ENCODE measurements at places on chromosomes 13 and 19.

DNA sequence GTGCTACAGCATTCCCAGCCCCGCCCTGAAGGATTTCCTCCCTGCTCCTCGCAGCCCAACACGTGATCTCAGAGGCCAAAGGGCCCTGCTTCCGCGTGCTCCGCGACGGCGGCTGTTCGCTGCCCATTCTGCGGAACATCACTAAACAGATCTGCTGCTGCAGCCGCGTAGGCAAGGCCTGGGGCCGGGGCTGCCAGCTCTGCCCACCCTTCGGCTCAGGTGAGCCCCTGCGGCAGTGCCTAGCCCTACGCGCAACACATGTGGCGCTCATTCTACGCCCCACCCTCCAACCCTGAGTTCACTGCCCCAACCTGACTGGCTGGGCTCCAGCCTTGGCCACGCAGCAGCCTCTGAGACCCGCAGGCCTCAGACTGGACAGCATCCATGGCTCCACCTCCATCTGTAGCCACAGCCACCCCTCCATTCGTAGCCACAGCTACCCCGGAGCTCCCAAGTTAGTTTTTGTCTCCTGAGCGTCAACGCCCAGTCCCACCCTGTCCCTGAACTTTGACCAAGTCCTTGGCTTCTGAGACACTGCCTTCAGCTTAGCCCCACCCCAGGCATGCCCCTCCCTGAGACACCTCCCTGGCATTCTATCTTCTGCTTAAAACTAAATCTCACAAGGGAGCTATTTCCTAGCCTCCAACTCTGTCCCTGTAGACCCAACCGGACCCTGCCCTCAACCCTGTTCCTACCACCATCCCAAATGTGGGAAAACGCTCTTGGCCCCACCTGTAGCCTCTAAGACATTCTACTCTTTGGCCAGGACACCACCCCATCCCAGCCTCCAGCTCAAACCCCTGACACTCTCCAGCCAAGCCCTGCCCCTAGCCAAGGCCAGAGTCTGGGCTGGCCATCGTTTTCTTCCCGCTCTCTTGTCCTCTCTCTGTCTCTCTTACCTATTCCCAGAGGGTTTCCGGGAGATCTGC, 6.4 kb downstream of the LTBP4 start:
- DNase-seq, result no peak

- DNase-seq, result no peak
Measured at GRCh38 chr19:10224337-10224736, 6.8 kb downstream of the S1PR2 start.

GRCh38 chr19:43624933-43625332, 5.5 kb upstream of the ZNF428 start:
- DNase-seq, result no peak

- no peak for DNase-seq
Measured at GRCh38 chr13:21670006-21670882, 629 bp upstream of the FGF9 start.

GRCh38 chr13:74174810-74175209, 40.6 kb upstream of the KLF12 start:
- no peak for DNase-seq

- no peak for DNase-seq
Measured at GRCh38 chr19:28943651-28944050, 269.3 kb downstream of the UQCRFS1 start.

- DNase-seq, result no peak
Measured at GRCh38 chr13:105956921-105957320, 578.5 kb downstream of the EFNB2 start.

GRCh38 chr19:15298847-15299567, 33.3 kb downstream of the BRD4 start:
- no peak for DNase-seq

- DNase-seq, result no peak
Measured at GRCh38 chr19:41297628-41298347, 12.2 kb upstream of the CCDC97 start.

- no peak for DNase-seq
Measured at GRCh38 chr13:21402586-21403307, 56.4 kb downstream of the ZDHHC20 start.

DNA sequence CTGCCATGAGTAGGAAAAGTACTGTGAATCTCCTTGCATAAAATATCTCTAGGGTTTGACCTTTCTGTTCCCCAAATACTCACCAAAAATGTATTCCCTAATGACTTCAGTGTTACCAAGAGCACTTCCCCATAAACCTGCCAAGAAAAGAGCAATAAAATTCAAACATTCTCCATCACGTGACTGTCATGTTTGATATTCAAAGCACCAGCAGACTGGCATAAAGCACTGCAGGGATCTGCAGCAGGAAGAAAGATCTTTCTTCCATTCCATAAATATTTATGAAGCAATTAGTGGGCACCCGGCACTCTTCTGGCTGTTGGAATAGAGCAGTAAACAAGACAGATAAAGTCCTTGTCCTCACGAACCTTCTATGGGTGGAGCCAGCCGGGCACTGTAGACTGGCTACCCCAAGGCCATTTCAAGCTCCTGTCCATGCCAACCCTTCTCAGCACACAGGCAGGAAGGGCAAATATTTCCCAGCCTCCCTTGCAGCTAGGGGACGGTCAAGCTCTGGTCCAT, 20.3 kb downstream of the PLA2G4C start:
- DNase-seq, result no peak

GRCh38 chr19:1222394-1222793, 15.4 kb downstream of the CBARP start:
- no peak for DNase-seq

DNA sequence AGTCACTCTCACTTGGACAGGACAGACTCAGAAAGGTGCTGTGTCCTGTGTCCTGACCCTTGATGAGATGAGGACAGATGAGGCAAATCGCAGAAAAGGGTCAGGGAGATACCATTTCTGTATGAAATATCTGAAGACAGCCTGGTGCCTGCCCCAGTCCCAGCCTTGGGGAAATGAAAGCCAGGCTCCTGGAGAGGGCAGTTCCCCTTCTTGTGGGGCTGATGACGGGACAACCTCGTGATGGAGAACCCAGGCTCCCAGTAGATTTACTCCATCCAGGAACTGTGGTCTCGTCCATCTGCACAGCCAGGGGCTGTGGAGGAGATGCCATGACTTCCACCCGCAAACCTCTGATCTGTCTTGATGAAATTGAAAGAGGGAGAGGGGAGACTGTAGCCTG, 13.8 kb downstream of the LILRB1 start:
- no peak for DNase-seq

GRCh38 chr19:10730932-10731331, 13.1 kb downstream of the DNM2 start:
- DNase-seq, result no peak

- DNase-seq, result no peak
Measured at GRCh38 chr13:27644302-27644701, 22.6 kb downstream of the POLR1D start.

DNA sequence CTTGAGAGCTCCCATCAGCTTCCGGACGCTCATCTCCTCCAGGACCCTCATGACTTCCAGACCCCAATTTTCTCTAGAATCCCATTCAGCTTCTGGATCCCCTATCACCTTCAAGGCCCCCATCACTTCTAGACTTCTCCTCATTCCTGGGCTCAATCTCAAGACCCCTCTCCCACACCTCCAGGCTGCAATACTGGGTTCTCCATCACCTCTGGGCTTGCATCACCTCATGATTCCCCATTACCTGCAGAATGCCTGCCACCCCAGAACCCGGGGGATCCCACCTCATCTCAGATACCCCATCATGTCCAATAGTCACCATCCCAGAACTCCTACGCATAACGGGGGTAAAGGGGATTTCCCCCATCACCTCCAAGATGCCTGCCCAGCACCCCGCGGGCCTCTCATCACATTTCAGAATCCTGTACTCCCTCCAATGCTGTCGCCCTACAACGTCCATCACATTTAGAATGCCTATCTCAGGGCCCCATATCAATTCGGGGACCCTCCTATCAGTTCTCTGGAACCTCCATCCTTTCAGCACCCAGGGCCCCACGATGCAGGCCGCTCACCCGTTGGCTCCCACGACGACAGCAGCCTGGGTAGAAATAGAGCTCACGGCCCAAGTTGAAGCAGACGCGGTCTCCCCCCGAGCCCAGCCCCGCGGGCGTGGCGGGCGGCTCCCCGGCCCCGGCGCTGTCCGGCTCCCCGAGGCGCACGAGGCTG, 738 bp downstream of the DMWD start:
- DNase-seq, result no peak

GRCh38 chr13:78121459-78122348, 203.1 kb upstream of the EDNRB start:
- DNase-seq, result no peak

DNA sequence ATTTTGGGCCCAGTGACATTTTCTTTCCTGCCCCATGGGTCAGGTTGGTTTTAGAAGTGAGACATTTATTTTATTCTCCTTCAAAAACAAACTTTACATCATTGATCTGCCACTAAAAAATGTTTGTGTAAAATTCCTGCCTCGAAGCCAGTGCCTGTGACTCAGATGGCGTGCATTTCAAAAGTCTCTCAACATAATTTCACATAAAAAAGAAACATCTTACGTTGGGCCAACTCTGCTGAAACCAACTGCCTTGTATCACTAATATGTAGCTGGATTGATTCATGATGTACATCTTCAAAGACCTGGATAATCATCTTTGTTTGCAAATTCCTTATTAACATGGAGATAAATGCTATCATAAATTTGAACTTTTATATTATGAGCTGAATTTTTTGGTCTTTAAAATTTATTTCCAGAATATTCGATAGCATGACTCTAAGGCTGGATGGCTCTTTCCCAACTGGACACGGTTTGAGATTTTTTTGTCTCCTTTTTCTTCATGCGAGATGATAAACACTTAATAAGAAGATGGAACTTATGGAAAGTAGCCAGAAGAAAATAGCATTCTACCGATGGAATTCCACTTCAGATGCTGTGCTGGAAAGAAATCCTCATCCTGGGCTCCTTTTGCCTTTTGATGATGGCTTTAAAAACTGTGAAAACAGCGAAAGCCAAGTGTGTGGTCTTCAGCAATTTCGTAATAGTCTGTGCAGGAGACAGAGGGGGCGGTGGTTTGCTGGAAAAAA, 420.5 kb downstream of the FGF9 start:
- DNase-seq, result no peak

DNA sequence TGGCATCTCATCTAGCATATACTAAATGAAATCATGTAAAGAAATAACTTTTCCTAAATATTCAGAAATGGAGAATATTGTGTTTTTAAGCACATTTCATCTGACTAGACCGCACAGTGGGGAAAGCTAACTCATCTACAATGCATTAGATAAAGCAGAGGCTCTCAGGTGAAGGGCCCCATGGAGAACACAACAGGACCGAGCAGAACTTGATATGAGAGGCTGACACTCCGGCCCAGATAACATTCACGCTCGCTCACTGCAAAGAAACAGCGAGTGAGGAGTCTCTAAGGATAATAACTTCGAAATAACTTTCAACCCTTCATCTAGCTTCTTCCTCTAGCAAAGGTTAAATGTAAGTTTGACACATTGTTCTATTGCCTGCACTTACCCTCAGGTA, 130.6 kb downstream of the PCDH9 start:
- DNase-seq, result no peak

GRCh38 chr19:1283207-1283916, 2.3 kb upstream of the EFNA2 start:
- DNase-seq, result no peak

DNA sequence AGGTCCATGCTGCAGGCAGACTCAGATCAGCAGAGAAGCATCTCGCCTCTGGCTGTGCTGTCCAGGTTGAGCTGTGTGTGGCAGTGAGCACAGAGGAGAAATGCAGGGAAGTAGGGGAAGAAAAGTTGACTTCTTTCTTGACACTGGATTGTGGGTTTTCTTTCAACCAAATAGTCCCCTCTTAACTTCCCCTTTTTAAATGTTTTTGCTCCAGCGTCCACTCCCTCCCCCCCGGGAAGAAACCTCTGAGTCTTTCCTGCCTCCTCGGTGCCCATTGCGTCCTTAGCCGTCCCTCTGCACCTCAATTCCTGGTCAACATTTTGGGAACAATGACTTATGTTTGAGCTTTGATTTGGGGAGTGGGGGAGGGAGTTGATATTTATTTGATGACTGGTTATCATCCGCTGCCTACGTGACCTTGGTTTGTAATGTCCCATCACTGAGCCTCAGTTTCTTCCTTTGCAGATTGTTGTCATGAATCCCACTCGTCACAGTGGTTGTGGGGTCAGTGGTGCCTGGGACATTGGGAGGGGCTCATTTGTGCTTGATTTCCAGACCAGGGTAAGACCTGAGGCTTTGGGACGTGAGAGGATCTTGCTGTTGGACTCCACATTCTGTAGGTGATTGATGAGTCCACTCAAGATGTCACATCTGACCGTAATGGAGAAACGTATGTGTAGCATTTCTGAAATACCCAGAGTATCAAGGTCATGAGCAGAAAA, at the start of gene LILRB2:
Gene LILRB2 (minus strand): TSS at position 104 of the 722 bp plus-strand sequence. CDS start 614 bp downstream, outside the sequence.
- DNase-seq, result no peak

DNA sequence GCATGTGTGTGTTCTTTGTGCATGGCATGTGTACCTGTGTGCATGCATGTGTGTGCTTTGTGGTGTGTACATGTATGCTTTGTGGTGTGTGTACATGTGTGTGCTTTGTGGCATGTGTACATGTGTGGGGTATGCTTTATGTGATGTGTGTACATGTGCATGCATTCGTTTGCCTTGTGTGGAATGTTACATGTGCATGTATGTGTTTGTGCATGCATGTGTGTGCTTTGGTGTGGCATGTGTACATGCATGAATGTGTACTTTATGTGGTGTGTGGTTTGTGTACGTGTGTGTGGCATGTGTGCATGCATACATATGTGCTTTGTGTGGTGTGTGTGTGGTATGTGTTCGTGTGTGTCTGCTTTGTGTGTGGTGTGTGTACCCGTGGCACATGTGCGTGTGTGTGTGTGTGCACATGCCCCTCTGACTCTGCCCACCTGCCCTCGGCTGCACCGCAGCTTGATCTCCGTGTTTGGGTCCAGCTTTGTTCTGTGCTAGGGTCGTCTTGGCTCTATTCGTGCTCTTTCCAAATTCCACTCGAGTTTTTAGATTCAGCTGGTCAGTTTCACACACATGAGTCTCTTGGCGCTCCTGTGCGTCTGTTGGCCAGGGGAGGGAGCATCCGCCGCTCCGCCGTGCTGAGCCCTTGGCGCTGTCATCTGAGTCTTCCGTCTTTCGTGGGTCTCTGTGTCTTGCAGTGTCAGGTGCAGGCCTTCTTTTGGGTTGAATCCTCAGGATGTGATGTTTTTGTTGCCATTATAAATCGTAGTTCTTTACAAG, 46.5 kb upstream of the TFDP1 start:
- DNase-seq, result no peak

GRCh38 chr13:67821606-67822005, 591.5 kb upstream of the PCDH9 start:
- DNase-seq, result no peak

GRCh38 chr19:10952809-10953208, 8.0 kb upstream of the SMARCA4 start:
- DNase-seq, result no peak

DNA sequence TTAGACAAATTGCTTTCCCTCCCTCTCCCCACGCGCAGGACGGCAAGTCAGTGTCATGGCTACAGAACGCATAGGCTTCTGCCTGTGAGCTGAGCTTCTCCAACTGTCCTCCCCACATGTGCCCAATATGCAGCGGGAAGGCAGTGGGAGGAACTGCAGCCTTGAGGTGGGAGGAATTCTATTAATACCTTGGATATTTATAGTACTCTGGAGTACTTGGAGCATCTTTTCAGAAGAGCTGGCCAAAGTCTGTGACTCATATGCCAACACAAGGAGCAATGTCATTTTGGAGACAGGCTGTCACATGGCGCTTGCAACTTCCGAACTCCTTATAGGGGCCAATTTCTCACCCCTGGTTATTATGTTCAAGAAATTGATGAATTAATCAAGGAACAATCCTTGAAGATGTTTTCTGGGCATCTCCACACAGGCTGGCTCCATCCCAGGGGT, 245.0 kb upstream of the SERP2 start:
- no peak for DNase-seq

Measured in cortex of kidney (tissue), 1 donor.